PC-3 (cell line): ENCODE measurements at places on chromosomes 4 and X.
A peak's percentile ranks its signal among the peaks of the same experiment; 100 is the strongest.

GRCh38 chrX:50407976-50408375 is 62.6 kb downstream of the DGKK start:
- DNase-seq, result no peak
- H3K27me3 ChIP-seq, result no peaks in the 10 kb centered on the region
- no peaks in the 10 kb centered on the region for H3K36me3 ChIP-seq
- no peak overlapping the region for H3K4me3 ChIP-seq

GRCh38 chr4:187499956-187500355 is 495.6 kb upstream of the ZFP42 start:
- no peaks in the 10 kb centered on the region for H3K27me3 ChIP-seq
- no peaks in the 10 kb centered on the region for H3K4me1 ChIP-seq
- no peak overlapping the region for H3K27ac ChIP-seq
- peak; percentile 17 for DNase-seq
- H3K36me3 ChIP-seq, result no peaks in the 10 kb centered on the region

- DNase-seq, result no peak
- no peak overlapping the region for H3K27ac ChIP-seq
Measured at GRCh38 chr4:160299177-160299576, 1196.3 kb downstream of the RAPGEF2 start.

DNA sequence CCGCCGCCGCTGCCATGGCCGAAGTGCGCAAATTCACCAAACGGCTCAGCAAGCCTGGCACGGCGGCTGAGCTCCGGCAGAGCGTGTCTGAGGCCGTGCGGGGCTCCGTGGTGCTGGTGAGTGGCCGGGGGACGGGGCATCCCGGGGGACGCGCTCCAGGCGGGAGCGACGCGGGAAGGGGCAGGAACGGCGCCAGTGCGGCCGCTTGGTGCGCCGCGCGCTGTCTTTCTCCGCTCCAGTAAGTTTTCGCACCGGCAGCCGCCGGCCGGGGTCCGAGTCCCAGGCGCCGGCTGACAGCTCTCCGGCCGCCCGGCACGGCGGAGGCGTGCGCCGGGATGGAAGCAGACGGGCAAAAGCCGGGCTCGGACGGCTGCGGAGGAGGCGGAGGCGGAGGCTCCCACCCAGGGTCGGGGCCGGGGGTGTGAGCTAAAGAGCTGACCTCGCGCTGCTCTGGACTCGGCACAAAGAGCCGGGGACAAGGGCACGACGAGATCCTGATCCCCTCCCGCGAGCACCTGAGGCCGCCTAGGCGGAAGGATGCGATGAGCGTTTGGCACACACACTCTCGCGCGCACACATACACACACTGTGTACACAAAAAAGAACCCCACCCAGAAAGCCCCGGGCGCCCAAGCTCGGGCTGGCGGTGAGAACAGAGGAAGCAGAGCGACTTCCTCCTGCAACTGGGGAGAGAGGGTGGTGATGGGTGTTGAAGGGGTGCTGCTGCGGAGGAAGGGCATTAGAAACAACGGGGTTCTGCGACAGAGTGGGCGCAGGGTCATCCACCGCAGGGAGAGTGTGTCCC is 545 bp downstream of the DOCK11 start:
- H3K4me1 ChIP-seq, result no peaks in the 10 kb centered on the region
- H3K27me3 ChIP-seq, result no peaks in the 10 kb centered on the region
- peak; percentile 44 for DNase-seq
- no peaks in the 10 kb centered on the region for H3K36me3 ChIP-seq

GRCh38 chr4:1565598-1566295 is 118.4 kb downstream of the FAM53A start:
- H3K36me3 ChIP-seq, result no peaks in the 10 kb centered on the region
- H3K4me3 ChIP-seq, result no peak overlapping the region
- no peak for DNase-seq
- no peak overlapping the region for H3K27ac ChIP-seq
- H3K27me3 ChIP-seq, result no peaks in the 10 kb centered on the region

DNA sequence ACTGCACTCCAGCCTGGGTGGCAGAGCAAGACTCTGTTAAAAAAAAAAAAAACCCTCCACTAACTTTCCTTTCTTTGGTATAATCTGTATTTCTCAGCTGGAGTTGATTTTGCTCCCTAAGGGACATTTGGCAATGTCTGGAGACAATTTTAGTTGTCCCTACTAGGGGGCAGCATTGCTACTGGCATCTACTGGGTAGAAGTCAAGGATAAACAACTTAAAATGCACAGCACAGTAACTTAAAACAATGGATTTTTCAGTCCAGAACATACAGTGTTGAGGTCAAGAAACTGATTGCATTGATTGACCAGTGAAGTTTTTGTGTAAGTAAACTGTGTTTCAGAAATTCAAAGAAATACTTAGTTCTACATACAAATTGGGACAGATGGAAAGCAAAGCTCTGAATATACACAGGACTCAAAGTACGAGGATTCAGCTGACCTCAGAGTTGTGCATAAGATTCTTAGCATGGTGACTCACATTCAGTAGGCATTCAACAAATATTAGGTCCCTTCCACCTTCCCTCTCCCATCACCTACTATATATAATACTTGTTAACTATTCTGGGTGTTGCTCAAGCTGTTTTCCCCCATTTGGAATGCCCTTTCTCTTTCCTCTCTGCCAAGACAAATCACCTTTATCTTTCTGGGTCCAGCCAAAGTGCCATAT is 8.8 kb downstream of the DDX53 start:
- H3K27ac ChIP-seq, result no peak overlapping the region
- H3K27me3 ChIP-seq, result no peaks in the 10 kb centered on the region
- H3K4me1 ChIP-seq, result no peaks in the 10 kb centered on the region
- DNase-seq, result peak; percentile 62
- no peaks in the 10 kb centered on the region for H3K36me3 ChIP-seq
- H3K4me3 ChIP-seq, result no peak overlapping the region; the same call in 1 of the 2 replicates

DNA sequence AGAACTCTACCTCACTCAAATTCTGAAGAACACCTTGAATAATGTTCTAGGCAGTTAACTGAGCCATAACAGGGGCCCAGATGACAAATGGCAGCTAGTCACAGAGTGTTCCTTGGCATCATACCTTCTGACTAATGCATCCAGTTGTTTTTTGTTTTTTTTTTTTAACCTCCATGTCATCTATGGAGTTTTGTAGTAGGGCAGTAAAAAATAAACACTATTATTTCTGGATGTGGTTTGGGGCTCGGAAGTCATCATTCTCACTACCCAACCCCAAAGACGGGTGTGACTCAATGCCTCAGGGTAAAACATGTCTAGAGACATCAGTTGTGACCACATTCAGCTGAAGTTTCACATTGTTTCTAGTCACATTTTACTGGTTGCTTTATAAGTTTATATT is 31.2 kb upstream of the MCF2 start:
- peaks cover 24% of the 10 kb centered on the region for H3K4me1 ChIP-seq
- DNase-seq, result peak; percentile 83
- H3K4me3 ChIP-seq, result no peak overlapping the region

- H3K36me3 ChIP-seq, result no peaks in the 10 kb centered on the region
- H3K27ac ChIP-seq, result no peak overlapping the region
- H3K4me1 ChIP-seq, result no peaks in the 10 kb centered on the region
- no peak overlapping the region for H3K4me3 ChIP-seq
- H3K27me3 ChIP-seq, result no peaks in the 10 kb centered on the region
Measured at GRCh38 chr4:127400731-127401346, 231.9 kb upstream of the INTU start.

DNA sequence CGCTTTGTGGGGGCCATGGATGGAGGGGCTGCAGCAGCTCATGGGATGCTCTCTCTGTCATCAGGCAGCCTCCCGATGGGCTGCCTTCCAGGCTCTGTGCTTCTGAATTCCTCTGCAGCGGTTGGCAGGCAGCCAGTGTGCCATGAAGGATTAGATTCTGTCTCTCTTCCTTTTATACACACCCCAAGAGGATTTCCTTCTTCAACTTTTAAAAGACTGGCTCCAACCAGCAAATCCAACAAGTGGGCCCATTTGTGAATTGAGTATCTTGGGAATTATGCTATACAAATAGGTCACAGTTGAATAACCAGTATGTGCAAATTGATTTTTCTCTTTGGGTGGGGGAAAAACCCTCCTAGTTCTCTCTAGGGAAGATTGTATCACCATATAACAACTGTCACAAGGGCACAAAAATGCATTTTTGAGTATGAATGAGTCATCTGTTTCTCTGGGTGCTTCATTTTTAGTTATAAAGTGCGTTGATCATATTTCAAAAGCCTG is 96.8 kb upstream of the FAT1 start:
- DNase-seq, result no peak
- no peak overlapping the region for H3K27ac ChIP-seq
- H3K4me3 ChIP-seq, result no peak overlapping the region
- no peaks in the 10 kb centered on the region; the same call in 1 of the 2 replicates for H3K4me1 ChIP-seq
- H3K27me3 ChIP-seq, result no peaks in the 10 kb centered on the region

GRCh38 chrX:10633722-10634121 is 13.3 kb upstream of the MID1 start:
- peak; percentile 90 for DNase-seq
- H3K4me3 ChIP-seq, result peak overlapping the region; percentile 51; the same call in 1 of the 2 replicates
- peaks cover 63% of the 10 kb centered on the region for H3K4me1 ChIP-seq
- H3K27me3 ChIP-seq, result no peaks in the 10 kb centered on the region
